ENCODE measurements at places on chromosomes 1 and 21.
A peak's percentile ranks its signal among the peaks of the same experiment; 100 is the strongest.

- DNase-seq, result no peak
Measured at GRCh38 chr21:38597421-38597820, 99.1 kb upstream of the ERG start.

DNA sequence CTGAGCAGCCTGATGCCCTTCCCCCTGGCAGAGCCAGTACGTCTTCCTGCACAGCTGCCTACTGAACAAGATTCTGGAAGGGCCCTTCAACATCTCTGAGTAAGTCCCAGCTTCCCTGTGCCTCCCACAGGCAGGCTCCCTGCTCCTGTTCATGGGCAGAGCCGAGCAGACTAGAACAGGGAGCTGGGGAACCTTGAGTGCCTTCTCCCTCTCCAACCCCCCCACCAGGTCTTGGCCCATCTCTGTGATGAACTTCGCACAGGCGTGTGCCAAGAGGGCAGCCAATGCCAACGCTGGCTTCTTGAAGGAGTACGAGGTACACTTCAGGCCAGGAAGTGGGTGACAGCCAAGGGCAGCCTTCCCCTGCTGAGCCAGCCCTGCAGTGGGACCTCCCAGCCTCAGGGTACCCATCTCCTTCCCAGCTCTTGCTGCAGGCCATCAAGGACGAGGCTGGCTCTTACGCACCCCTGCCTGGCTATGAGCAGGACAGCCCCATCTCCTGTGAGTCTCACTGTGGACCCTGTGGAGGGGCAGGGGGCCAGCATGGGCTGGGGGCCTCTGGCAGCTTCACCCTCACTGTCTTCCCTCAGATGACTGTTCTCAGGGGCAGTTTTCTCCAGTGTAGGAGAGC, 6.4 kb upstream of the LGR6 start:
- no peak for DNase-seq

GRCh38 chr1:53781654-53782053, 42.7 kb upstream of the GLIS1 start:
- DNase-seq, result no peak

- no peak for DNase-seq
Measured at GRCh38 chr1:13661539-13661938, 38.4 kb upstream of the PRDM2 start.

- DNase-seq, result no peak
Measured at GRCh38 chr1:76867342-76868130, at the start of gene ST6GALNAC5. ST6GALNAC5 (plus strand) TSS chr1:76867480.

DNA sequence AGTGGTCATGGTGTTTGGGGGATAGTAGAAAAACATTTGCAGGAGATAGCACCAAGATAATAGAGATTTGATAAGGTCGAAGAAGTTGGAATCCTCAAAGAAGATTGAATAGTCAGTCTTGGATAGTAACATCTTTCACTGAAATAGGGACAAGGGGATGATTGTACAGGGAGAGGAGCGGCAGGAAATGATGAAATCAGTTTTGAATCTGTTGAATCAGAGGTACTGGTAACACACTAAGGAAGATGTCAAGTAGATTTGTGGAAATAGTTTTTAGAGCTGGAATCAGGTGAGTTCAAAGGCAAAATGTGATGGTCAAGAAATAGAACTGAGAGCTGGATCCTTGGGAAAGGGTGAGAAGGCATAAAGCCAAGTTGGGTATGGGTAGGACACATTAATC, 26.5 kb downstream of the CAP1 start:
- no peak for DNase-seq

GRCh38 chr1:147641695-147642592, 28.4 kb downstream of the ACP6 start:
- no peak for DNase-seq

DNA sequence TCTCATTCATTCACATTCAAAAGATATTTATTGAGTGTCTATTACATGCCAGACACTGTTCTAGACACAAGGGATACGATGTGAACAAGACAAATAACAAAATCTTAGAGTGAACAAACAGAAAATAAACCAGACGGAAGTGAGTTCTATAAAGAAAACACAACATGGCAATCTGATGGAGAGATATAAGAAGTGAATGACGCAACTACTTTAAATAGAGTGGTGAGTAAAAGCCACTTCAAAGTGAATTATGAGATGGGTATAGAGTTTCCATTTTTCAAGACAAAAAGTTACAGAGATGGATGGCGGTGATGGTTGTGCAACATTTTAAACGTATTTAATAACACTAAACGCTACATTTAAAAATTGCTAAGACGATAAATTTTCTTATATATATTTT, 75.4 kb downstream of the CEP170 start:
- no peak for DNase-seq

DNA sequence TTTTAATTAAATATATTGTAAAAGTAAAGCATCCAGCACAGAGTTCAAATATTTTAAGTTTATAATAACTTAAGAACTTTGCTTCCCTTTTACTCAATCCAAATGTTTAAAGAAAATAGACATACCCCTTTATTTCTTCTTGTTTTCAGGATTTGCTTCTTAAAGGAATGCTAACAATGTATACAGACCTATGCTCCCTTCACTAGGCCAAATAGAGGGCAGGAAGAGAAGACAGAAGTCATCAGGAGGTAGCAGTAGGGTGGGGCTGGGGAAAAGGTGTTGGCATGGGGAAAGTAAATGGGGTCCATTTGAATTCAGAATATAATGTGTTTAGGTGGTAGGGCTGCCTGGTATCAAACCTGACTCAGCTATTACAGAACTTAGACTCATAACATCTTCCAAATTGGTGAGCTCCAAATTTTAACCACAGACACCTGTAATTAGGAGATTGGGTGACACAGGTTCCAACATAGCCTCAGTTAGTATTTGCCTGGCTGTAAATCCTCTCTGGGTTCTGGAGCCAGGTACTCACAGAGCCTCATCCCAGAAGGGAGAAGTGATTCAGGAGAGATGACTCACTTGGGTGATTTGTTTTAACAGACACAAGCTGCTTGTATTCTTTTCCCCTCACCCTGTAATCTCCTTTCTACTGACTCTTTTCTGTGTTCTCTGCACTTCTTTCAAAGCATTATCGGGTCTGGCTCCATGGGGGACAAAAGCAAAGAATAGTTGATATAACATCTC, 60.1 kb upstream of the DUSP10 start:
- DNase-seq, result no peak

- DNase-seq, result no peak
Measured at GRCh38 chr1:151975311-151976014, 18.2 kb downstream of the S100A10 start.

- DNase-seq, result no peak
Measured at GRCh38 chr1:66356605-66357004, 177.3 kb upstream of the SGIP1 start.

DNA sequence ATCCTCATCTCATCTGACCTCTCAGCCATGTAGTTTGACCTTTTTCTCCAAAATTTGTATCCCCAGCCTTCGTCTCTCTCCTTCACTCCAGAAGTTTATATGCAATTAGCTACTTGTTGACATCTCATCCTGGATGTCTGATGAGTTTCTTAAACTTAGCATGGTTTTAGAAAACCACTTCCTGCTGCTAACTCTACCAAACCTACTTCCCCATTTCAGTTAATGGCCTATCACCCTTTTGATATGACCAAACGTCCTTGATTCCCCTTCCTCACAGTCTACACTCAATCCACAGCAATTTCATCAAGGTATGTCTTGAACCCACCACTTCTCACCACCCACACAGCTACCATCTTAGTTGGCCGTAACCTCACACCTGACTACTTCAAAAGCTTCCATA, 121.9 kb downstream of the LRRC40 start:
- no peak for DNase-seq

- no peak for DNase-seq
Measured at GRCh38 chr1:214354440-214355148, 73.6 kb downstream of the SMYD2 start.

DNA sequence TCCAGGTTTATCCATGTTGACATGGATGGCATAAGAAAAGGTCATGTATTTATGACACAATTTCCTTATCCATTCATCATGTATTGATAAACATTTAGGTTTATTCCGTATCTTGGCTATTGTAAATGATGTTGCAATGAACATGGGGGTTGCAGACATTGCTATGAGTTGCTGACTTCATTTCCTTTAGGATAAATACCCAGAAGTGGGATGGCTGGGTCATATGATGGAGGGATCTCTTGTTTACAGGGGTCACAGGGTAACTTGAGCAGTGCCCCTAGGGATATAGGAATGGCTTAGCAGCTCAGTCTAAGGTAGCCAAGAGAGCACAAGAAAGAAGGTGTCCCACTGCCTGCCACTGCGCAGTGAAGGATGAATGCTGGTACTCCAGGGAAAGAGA, 229.6 kb upstream of the COA6 start:
- DNase-seq, result no peak

GRCh38 chr1:206658264-206658980, 23.1 kb downstream of the DYRK3 start:
- DNase-seq, result peak; percentile 64

GRCh38 chr1:109822749-109823542, 59.2 kb upstream of the EPS8L3 start:
- DNase-seq, result no peak

GRCh38 chr1:33397994-33398393, 32.9 kb downstream of the PHC2 start:
- DNase-seq, result no peak

GRCh38 chr1:33050221-33051076, 13.8 kb upstream of the AK2 start:
- no peak for DNase-seq

DNA sequence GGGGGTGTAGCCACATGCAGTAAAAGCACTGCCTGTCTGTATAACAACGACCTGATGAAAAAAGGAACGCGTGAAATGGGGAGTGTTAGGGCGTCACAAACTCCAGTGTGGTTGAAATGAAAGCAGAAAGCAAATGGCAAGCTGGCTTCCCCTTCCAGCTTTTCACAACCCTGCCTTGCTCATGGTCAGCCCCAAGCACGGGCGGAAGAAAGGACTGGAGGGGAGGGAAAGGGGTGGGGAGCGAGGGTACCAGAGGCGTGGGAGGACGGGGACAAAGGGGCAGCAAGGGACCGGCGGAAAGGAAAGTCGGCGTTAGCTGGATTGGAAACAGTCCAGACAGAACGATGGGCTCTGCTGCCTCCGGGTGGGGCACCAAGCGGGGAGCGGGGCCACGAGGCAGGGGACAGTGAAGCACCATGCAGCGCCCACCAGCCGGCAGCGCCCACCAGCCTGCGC, 9.6 kb downstream of the VPS26C start:
- DNase-seq, result no peak

GRCh38 chr1:39088658-39089057, 62.5 kb downstream of the NDUFS5 start:
- no peak for DNase-seq

DNA sequence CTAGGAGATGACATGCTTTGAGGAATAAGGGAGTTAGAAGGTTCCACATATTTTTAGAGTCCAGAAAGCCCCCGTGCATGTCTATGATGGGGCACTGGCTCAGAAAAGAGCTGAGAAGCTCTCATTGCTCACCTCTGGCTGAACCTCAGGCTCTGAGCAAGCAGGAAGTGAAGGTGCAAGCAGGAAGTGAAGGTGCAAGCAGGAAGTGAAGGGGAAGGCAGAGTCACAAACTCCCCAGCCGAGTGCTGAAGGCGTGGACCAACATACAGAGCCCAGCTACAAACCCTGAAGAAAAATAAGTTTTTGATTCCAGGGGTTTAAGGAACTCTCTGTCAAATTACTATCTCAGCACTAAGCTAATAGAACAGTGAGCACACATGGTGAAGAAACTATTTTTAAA, 7.0 kb downstream of the KRTAP10-8 start:
- no peak for DNase-seq

DNA sequence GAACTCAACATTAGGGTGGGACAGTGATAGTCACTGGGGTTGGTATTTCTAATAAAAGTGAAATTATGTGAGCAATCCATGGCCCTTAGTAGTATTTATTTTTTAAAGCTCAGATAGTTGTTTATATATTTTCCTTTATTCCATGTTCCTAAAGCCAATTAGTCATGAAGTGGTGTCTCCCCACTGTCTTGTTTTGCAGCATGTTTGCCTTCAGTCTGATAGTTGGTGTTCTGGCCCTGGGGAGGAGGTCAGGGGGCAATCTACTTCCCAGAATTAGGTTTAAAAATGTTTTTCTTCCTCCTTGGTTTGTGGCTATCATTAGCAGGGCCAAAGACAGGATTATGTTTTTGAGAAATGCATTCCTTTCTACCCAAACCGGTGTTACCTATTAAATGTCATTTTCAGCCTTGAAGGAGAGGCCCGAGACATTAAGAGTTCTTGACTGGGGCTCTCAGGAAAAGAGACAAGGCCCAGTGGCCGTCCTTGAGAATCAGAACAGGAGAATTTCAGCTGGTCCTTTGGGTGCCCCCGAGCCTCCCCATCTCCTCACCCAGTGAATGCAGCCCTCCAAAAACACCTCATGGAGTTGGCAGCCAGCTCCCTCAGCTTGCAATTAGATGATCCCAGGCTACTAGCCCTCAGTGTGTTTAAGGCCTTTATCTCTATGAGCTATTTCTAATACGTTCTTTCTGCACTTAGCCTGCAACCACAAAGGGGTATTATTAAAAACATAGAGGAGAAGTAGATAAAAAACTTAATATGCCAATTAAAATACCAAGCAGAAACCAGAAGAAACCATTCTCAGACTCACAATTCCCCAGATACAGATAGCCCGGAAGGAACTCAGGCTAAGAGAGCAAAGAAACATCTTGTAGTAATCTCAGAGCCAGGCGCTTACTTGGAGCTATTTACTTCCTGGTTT, 71.3 kb upstream of the NGF start:
- no peak for DNase-seq

DNA sequence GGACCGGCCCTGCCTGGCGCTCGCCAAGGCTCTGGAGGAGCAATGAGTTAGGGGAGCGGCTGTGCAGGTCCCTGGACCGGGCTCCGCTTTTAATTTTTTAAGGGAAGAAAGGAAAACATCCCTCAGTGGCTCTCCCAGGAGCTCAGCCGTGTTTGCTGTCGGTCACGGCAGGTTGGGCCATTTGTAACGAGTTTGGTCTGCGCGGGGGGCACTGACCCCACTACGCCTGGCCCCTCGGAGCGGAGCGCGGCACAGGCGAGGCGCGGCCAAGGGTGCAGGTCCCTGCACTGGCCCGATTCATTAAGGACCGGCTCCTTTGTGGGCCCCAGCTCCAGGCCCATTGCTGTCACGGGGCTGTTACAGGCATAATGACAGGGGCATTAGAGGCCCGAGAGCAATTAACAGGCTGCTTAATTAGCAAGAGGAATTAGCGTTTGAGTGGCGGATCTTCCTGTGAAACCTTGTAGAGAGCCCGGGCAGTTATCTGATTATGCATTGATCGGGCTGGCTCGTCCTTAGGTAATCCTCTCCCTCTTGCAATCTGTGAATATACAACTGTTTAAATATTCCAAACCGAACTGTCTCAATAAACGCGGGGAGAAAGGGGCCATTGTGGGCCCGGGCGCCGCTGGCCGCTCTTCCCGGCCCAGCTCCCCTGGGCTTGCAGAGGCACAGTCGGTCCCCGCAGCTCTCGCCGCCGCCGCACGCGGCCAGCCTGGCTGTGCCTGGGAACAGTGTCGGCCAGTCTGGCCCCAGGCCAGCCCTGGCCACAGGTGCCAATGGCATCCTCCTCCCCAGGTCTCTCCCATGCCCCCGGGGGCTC, 56.8 kb downstream of the PRDM16 start:
- DNase-seq, result no peak

- DNase-seq, result no peak
Measured at GRCh38 chr1:39988618-39989343, 33.8 kb downstream of the MFSD2A start.

GRCh38 chr1:182603646-182604174, 479 bp downstream of the RGS16 start:
- no peak for DNase-seq

- DNase-seq, result no peak
Measured at GRCh38 chr21:31677047-31677446, 17.6 kb downstream of the SOD1 start.

- DNase-seq, result no peak
Measured at GRCh38 chr1:192147696-192148095, 10.6 kb upstream of the RGS18 start.
